ENCODE measurements at places on chromosomes 12 and 14.

GRCh38 chr12:67892259-67893021, 96.8 kb upstream of the IFNG-AS1 start:
- DNase-seq, result no peak

DNA sequence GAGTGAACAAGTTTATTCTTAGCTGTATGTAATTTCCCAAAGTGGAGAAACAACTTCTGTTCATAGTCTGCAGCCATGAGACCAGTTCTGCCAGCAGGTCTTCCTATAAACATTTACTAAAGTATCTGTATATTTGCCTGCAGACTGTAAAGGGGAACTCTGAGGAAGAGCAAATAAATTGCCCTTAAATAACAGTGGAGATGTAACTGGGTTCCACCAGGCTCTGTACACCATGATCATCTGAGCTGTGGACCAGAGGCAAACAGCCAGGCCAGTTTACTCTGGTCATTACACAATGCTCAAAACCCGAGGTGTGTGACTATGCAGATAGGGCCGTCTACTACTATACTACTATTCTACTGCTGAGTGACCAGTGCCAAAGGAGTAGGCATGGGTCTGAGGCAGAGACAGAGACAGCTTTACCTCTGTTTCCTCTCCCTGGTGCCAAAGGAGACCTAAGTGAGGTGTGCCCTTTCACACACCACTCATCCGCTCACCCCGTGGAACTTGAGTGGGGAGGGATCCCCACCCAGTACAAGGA, 21.1 kb upstream of the CERS5 start:
- DNase-seq, result no peak

GRCh38 chr12:102992297-102992696, 34.8 kb downstream of the ASCL1 start:
- no peak for DNase-seq

DNA sequence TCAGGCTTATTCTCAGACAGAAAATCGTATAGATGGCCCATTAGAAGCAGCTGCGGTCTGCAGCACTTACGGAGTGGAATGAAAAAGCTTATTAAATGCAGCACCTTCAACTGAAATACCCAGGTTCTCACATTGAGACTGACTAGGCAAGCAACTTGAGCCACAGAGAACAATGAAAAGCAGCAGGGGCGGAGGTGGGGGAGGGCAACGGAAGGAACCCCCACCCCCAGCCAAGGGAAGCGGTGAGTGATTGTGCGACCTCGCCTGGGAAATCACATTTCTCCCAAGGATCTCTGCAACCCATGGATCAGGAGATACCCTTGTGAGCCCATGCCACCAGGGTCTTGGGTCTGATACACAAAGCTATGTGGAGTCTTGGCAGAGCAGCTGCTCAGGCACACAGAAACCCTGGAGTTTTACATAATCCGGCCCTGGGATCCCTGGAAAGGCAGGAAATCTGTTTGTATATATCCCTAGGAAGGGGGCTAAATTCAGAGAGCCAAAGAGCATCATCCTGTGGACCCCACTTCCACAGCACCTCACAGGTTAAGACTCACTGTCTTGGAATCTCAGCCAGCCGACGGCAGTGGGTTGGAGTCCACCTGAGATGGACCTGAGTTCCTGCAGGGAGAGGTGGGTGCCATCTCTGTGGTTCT, 38.1 kb downstream of the PZP start:
- DNase-seq, result no peak

GRCh38 chr14:95003099-95003960, 154.0 kb downstream of the DICER1 start:
- DNase-seq, result no peak

GRCh38 chr12:96176575-96176974, 17.6 kb upstream of the ELK3 start:
- no peak for DNase-seq

GRCh38 chr14:52783206-52783605, 8.2 kb downstream of the GNPNAT1 start:
- no peak for DNase-seq

- DNase-seq, result no peak
Observed at GRCh38 chr12:87728931-87729593, 300.1 kb downstream of the C12orf50 start.

DNA sequence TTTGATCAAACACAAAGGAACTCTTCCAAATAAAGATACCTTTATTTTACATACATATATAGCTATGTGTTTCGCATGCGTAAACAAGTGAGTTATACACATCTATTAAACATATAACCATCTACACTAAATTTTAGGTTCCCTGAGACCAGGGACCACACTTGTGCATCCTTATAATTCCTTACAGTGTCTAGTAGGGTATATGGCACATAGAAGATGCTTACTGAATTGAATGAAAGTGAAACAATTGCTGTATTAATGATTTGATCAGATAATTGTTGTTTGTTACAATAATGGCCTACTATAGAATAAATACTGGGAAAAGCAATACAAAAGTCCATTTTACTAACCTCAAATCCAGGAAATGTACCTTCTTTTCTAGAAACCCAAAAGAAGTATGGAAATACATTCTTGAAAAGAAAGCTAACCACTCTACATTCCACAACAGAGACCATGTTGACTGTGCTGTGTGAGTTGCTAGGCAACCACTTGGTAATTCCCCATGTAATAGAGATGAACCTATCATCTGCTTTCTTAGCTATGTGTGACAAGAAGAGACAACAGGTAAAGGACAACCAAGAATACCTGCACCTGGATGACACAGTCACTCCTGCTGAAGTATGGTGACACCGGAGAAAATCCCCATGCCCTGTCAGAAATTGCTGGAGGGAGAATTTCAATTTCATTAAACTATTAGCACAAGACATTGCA, 11.9 kb upstream of the CIPC start:
- DNase-seq, result no peak

DNA sequence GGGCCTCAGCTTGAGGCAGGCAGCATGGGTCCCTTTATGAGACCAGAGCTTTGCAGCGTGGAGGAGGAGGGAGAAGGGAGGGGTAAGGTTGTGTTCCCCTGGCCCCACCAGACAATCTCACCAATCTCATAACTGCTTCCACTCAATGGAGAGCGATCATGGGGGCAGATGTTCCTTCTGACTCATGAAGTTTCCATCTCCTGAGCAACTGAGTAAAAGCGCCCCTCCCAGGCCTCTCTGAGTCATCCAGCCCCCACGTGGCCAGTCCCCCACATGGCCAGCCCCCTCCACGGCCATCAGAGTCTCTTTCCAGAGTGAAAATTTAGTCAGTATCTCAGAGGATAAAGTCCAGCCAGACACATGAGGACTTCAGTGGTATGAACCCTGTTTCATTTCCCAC, 39.2 kb upstream of the PLXNC1 start:
- peak; percentile 27 for DNase-seq

GRCh38 chr12:114368685-114369452, 37.1 kb downstream of the TBX5 start:
- no peak for DNase-seq

- DNase-seq, result no peak
Observed at GRCh38 chr12:16472631-16473030, 125.2 kb downstream of the MGST1 start.

DNA sequence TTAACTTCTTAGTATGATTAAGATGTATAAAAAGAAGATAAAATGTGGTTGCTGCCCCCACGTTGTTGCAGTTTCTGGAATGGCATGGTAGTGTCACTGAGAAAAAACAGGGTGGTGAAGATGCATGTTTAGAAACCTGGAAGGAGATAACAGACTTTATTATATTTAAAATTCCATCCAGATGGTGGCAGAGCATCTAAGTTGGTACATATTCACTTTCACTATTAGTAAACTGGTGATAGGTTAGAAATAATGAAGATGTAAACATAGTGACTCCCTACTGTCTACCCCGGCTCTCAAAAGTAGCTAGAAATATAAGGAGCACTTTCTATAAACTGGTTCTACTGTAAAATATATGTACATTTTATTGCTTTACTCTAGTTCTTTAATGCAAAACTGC, 279.3 kb downstream of the NPAS3 start:
- no peak for DNase-seq

GRCh38 chr12:12010277-12011039, 60.3 kb upstream of the BCL2L14 start:
- DNase-seq, result peak; percentile 37

DNA sequence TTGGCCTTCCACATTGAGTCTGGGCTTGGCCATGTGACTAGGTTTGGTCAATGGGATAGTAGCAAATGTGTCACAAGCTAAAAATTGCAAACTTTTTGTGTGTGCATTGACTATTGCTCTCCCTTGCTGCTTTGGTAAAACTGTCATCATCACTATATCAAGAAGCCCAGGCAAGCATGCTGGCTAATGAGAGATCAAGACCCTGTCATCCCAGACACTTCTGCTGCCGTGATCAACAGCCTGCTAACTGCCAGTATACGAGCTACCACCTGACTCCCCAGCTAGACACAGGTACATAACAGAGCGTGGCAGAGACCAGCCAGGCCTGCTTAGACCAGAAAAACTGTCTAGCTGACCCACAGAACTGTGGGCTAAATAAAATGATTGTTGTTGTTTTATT, 456.7 kb upstream of the DCN start:
- no peak for DNase-seq

GRCh38 chr14:22232486-22232885, 356.5 kb downstream of the DAD1 start:
- no peak for DNase-seq

GRCh38 chr12:105113094-105113493, 5.6 kb downstream of the WASHC4 start:
- DNase-seq, result no peak

DNA sequence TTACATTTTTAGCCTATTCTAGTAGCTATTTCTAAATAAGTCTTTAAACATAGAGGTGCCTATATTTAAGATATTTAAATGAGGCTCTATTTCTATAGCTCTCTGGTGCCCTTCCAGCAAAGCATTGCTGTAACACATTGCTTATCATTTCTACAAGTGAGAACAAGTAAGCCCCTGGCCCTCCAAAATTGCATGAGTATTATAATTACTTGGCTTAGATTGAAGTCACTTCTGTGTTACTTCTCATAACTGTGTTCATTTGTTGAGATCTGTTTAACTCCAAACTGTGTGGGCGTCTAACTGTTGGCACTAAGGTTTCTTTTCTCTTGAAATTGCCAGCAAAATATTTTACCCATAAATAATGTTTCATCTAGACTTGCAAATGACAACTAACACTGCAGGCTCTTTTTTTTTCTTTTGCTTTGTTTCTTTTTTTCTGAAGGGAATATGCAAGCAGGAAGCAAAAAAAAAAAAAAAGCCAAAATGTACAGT, 66.5 kb downstream of the DAD1 start:
- DNase-seq, result no peak

DNA sequence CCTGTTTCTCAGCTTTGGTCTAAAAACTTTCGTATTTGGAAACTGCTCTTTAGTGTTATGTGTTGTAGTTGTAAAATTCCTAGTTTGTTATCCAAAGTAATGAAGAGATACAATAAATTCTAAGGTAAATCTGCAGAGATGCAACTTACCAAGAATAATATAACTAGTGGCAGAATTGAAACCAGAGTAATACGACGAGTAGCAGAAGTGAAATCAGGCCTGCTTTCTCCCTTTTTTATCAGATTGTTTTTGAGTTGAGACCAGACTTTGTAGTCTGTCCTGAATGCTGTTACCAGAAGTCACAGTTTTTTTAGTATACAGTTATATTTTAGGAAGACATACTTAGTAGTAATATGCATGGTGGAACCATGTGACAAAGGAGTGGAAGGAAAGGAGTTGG, 12.5 kb downstream of the PAPOLA start:
- no peak for DNase-seq

GRCh38 chr12:94239332-94239993, 91.1 kb downstream of the PLXNC1 start:
- no peak for DNase-seq

DNA sequence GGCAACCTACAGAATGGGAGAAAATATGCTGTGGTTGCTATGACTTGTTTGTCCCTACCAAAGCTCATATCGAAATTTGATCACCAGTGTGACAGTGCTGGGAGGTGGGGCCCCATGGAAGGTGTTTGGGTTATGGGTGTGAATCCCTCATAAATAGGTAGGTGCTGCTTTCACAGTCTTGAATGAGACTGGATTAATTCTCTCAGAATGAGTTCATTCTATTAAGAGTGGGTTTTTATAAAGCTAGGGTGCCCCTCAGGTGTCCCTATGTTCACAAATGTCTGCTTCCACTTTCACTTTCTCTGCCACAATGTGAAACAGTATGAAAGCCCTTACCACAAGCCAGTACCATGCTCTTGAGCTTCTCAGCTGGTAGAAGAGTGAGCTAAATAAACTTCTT, 133.5 kb downstream of the CPNE8 start:
- no peak for DNase-seq

DNA sequence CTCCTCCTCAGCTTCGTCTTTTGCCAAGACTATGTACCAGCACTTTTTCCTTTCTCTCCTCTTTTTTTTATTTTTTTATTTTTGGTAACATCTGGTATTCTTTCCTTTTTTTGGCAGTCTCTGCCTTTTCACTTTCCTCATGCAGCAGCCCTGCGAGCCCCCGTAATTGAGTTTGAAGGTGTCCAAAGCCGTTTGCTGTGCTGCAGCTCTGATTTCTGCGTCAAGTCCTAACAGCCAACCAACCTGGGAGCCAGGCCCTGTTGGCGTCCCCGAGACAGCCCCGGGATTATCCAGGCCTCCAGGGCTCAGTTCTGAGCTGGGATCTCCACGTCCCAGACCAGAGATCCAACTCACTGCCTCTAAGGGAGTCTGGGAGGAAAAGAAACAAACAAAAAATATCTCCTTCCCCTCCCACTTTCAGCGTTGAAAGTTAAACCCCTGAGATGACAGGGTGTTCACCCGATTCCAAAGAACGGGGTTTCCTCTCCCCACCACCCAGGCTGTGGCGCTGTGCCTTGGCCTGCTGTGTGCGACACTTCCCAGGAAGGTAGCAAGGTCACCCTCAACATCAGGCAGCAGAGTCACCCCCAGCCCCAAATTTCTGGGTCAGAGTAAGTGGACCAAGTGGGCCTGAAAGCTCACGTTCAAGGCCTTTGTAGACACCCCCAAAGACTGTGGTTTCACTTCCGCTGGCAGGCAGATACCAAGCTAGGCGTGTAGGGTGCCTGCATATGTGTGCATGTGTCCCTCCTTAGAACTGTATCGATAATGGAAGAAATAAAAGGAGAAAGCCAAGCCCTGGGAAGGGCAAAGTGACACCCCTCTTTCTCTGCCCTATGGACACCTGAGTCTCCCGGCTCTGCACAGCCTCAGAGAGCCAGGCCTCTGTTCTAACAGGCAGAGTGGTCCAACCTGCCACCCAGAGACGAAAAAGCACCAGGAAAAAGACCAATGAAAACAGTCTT, 11.1 kb downstream of the BCL11B start:
- DNase-seq, result no peak

DNA sequence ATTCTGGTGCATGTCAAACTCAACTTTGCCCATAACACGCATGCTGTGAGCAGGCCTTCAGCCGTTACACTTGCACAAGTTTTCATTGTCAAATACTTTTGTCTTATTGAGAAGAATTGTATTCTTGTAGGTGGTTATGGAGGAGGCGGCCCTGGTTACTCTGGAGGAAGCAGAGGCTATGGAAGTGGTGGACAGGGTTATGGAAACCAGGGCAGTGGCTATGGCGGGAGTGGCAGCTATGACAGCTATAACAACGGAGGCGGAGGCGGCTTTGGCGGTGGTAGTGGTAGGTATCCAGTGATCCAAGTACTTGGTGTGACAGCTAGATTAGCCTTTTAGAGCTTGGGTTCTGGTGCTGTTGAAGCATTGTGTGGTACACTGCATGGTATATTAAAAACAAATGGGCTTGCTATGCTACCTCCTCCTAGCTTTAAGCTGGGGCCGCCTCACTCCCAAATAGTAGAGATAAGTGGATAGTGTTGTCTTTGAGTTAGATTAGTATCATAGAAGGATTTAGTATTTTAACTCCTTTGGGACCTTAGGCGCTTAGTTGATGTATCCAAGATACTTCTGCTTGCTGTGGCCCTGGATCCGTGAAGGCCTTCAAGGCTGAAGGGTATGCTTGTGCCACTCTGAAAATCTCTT, 2.5 kb downstream of the HNRNPA1 start:
- DNase-seq, result no peak

- no peak for DNase-seq
Observed at GRCh38 chr12:30863839-30864238, 62.7 kb upstream of the TSPAN11 start.

Measured in skeletal muscle cell (primary cell).